ENCODE measurements at places on chromosomes 4 and X. TPM values are rescaled to one million over a fixed set of nuclear protein-coding genes. Genes with fewer than 3 reads are reported as not detected.

GRCh38 chr4:165540206-165540830, 161.5 kb downstream of the CPE start:
- DNase-seq, result no peak

GRCh38 chrX:150224676-150225075, 138.4 kb upstream of the MAMLD1 start:
- no peak for DNase-seq

DNA sequence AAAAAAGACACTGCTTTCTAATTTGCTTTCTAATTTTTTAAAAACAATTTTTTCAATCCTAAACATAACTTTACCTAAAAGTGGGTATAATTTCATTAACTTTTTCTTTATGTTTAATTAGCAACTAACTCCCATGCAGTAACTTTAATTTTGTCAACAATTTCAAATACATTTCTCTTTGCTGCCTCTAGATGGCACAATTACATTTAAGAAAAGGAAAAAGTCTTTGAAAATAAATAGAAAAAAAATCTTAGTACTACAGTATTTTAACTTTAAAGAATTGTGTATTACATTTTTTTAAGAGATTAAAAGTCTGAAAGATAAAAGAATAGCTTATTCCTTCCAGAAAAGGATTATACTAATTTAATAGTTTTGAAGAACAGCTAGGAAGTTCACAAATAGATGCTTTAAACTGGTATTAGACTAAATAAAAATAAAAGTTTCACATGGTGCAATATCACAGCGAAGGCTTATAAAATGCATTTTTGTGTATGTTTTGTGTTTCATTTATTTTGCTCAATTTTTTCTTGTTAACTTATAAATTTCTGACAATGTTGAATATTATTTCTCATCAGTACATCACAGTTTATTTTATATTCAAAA, 105.1 kb downstream of the ADGRA3 start:
- no peak for DNase-seq

GRCh38 chr4:120353235-120353634, 286.6 kb upstream of the MAD2L1 start:
- DNase-seq, result no peak

DNA sequence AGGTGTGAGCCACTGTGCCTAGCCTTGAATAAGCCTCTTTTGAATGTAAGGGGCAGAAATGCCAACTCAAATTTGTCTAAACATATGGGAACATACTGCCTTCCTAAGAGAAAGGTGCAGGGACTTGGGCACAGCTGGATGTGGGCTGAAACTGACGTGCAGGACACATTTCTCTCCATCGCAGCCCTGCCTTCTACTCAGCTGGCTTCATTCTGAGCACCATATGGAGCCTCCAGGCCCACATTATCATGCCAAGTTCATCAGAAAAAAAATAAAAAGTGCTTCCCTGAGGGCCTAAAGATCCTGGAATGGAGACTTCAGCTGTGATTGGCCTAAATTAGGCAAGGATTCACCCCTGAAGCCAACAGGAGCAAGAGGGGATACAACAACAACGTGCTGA, 386.2 kb downstream of the RAB28 start:
- no peak for DNase-seq

DNA sequence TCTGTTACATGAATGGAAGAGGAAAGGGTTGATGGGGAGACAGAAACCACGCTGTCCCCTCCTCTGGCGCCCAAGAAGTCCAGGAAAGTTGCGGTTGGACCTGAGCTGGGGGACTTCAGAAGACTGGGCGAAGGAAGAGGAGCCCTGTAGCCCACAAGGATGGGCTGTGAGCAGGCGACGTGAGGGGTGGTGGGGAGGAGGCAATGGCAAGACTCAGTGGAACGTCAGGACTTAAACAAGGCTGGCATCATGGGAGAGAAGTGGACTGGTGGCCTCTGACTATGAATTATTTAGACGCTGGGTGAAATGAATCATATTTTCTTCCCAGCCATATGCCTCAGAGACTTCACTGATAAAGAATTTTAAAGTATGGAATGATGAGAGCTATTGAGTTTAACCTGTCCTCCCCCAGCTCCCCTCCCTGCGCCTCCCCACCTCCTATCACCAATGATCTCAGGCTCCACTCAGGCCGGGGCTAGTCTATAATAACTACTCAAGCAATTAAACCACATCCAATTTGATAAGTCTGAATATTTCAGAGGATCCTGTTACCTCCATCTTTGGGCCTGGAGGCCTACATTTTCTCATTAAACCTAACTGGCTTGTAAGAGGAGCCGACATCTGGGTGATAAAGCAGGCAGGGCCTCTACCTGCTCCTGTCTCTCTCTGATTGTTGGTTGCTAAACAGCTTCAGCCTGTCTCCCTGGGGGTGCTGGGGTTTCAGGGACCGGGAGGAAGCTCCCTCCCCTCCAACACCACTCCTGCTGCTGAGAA, 63.6 kb downstream of the SMIM20 start:
- DNase-seq, result no peak

DNA sequence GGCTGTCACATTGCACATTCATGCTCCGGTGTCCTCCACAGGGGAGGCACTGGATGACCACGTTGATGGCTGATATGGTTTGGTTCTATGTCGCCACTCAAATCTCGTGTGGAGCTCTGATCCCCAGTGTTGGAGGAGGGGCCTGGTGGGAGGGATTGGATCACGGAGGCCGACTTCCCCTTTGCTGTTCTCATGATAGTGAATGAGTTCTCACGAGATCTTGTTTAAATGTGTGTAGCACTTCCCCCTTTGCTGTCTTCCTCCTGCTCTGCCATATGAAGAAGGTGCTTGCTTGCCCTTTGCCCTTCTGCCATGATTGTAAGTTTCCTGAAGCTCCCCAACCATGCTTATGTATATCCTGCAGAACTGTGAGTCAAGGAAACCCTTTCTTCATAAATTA, 22.3 kb upstream of the NAT8L start:
- no peak for DNase-seq

GRCh38 chrX:132094164-132094563, 33.7 kb downstream of the FRMD7 start:
- DNase-seq, result no peak

DNA sequence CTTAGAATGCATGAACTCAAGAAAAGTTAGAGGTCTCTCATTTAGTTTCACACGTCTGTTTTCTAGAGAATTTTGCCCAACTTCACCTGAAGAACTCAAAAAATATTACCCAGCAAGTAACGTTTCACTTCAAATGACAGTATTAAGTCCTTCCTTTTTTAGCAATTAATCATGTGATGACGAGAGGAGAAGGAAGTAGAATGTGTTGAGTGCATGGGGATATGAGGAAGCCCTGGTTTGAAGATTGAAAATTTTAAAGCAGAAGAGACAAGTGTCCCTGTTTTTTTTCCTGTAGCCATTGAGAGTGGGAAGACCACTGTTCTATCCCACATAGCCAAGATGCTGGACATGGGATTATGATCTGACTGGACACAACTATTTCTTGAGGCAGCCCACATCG, 406.3 kb upstream of the CPEB2 start:
- no peak for DNase-seq

DNA sequence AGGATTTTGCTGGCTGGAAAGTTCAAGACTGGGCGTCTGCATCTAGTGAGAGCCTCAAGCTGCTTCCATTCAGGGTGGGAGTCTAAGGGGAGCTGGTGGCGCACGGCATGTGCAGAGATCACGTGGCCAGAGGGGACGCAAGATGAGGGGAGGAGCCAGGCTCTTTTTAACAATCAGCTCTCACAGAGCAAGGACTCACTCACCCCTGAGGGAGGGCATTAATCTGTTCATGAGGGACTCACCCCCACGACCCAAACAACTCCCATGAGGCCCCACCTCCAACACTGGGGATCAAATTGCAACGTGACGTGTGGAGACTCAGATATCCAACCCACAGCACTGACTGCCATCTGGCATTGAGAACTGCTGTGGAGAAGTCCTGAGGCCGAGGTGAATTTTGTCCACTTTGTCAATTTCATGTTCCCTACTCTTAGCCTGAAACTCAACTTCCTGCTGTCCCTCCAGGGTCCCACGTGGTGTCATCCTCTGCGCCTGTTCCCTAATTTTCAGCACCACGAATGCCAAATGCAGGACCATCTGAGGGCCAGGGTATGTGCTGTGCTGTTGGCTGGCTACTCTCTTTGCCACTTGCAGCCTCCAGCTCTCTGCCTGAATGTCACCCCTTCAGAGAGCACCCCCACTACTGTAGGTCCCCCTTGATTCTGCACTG, 5.6 kb downstream of the ZFP92 start:
- DNase-seq, result no peak

DNA sequence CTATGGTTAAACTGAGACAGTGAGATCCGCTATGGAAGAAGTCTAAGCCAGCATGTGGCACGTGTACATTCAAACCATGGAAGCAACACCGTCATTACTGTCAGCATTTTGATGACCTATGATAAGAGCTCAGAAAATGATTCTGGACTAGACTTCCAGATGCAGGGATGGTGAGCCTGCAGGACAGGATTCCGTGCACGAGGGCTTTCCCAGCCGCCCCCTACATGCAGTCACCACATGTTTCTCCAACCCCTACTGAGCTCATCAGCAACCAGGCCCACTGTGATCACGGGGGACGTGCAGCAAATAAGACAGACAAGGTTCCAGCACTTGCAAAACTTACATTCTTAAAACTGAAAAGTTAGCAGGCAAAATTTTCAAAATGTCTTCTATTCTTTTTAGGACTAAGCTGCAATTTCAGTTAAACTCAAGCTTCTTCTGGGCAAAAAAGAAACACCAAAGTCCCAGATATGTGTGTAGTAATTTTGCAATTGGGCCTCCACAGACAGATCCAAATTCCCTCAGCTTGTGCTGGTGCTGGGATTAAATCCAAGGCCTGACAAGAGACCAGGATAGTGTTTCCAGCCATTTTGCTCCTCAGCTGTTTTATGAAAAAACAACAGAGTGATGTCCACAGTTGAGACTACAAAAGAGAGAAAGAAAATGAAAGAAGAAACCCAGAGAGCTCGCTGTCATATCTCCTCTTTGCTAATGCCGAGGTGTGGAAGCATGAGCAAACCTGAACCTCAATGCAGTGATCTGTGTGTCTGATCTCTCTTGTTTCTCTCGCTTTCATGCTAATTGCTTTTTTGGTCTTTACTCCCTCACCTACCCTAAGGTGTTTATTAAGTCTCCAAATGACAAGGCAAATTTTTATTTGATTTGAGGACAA, 118.2 kb downstream of the AFAP1 start:
- no peak for DNase-seq

DNA sequence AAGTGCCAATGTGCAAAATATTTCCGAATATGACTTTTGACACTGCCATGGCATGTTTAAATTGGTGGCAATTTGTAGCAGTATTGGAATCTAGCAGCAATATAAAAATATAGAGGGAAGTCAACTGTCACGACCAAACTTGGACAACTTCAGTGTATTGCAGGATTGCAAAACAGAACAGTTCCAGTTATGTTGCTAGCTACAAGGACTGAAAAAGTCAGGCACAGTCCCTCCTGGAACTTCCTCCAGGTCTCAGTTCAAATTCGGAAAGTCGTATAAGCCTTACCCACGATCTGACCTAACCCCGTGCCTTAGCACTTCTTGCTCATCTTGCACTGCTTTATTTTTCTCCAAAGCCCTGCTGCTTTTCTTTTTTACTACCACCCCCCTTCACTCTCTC, 390.0 kb upstream of the GALNT7 start:
- DNase-seq, result no peak

GRCh38 chrX:77076896-77077295, 370.3 kb upstream of the FGF16 start:
- no peak for DNase-seq

DNA sequence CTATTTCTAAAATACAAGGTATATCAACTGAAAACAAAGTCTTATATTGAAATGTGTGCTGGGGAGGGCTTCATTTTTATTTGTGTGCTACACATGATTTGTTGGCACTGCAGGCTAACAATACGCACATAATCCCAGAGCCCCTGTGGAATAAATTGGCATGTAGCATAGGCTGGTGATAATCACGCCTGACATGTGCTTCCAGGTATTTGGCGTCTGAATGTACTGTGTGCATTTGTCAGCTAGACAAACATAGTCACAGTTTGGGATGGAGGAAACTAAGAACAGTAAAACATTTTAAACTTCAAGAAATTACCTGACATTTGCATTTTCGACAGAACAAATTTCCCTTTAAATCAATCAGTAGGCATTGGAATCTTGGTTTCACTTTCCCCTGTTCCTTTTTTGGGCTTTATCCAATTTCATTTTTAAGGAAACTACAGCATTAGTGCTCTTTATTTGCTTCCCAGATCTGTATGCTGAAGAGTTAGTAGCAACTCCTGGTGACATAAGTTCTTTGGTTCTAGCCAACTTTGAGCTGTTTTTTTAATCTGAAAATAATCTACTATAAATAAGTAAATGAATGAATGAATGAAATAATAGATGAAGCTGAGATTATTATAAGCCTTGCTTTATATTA, 472.3 kb downstream of the PDHA2 start:
- no peak for DNase-seq

- no peak for DNase-seq
Observed at GRCh38 chr4:146032234-146032860, 93.7 kb upstream of the ZNF827 start.

DNA sequence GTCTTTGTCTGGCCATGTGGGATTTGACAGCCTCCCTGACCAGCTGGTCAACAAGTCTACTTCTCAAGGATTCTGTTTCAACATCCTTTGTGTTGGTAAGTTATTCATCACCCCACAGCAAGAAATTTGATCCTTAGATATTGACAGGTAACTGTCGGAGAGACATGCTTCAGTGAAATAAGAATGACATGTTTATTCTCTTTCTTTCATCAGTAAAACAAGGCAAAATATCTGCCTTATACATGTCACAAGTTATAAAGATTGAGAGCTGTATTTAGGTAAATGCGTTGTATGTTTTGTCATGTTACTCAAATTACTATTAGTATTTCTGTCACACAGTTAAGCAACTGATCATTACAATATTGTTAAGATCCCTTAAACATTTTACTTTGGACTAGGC, 46.9 kb downstream of the SEPTIN11 start:
- DNase-seq, result no peak

DNA sequence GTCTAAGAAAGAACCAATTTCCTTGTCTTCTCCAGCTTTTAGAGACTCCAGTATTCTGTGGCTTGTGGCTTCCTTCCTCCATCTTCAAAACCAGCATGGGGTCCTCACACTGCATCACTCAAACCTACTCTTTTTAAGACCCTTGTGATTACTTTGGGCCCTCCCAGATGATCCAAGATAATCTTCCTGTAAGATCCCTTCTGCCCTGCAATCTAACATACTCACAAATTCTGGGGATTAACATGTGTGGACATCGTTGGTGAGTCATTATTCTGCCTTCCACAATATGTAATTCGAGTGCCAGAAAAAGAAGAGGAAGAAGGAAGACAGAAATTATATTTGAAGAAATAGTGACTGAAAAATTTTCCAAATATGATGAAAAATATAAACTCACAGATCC, 47.9 kb downstream of the BEND4 start:
- DNase-seq, result no peak

The CCKAR gene
- total RNA-seq, result not detected

The DDIT4L gene
- total RNA-seq, result 0.08 TPM

The IL2 gene
- not detected for total RNA-seq

The ERVMER34-1 gene
- total RNA-seq, result under 0.01 TPM

The RPA4 gene
- 0.28 TPM for total RNA-seq

The F11 gene
- 54.6 TPM for total RNA-seq

The PPP2R2C gene
- not detected for total RNA-seq

The MAGEB10 gene
- total RNA-seq, result not detected

The SPANXD gene
- total RNA-seq, result not detected

The IL21 gene
- total RNA-seq, result not detected

Data from liver (tissue), 10 donors.